ENCODE measurements at places on chromosomes 13 and 19. TPM values are rescaled to one million over a fixed set of nuclear protein-coding genes. Genes with fewer than 3 reads are reported as not detected.

WDR87 gene
- total RNA-seq = not detected

- DNase-seq = no peak
Measured at GRCh38 chr13:110125157-110125556, 181.8 kb downstream of the COL4A1 start.

DNA sequence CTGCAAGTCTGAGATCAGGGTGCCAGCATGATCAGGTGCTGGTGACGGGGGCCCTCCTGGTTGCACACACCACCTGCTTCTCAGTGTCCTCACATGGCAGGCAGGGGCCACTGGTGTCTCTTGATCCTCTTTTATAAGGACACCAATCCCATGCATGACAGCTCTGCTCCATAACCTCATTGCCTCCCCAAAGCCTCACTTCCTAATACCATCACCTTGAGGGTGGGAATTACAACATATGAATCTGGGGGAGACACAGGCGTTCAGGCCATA, 15.0 kb upstream of the MIER2 start:
- DNase-seq = no peak

DNA sequence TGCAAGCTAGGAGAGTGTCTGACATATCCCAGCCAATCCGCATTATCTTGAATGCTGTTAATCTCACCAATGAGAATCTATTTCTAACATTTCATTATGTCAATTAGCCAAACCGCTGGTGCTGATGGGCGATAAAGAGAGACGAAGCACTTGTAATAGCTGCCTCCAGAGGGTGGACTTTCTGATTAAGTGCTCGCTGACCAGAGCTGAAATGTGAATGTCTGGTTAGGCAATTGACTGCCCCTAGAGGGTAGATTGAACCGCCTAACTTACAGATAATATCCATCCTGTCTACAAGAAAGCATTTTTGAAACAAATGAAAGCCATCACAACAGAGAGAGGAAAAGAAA, 552 bp upstream of the GRWD1 start:
- peak; percentile 43 for DNase-seq

DNA sequence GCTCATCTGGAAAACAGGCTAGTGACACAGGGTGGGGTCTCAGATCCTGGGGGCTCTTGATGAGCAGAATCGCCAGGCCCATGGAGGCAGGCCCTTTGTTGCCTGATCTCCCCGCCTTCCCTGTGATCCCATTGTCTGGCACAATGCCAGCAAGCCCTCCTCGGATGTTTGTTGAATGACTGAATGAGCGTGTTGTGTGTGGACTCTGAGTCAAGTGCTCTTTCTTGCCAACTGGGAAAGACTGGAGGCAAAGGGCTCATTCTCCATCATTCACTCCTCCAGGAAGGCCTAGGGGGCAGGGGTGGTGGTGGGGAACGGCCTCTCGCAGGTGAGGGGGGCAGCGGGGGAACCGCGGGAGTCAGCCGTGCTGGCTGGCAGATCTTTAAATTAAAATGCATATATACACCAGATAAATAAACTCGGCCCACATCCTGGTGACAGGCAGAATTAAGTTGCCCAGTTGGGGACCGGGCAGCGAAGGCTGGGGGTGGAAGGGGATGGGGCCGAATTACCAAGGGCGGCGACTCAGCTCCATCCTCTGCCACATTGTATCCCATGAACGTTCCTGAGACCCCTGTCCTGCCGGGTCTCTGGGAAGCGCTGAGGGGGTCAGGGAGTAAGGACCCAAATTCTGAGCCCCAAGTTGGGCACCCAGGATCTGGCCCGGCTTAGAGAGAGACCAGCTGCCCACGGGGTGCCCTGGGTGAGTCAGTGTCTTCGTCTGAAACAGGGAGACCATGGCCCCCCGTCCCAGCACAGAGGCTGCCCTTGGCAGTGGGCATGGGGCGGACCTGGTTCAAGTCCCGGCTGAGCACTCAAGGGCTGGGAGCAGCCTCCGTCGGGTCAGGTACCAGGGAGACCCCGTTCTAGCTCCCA, 24.5 kb downstream of the EFNA2 start:
- no peak for DNase-seq
